Activated CD4-positive, alpha-beta memory T cell treated with anti-CD3 and anti-CD28 coated beads for 36 hours (primary cell): ENCODE measurements at places on chromosomes 4 and X. TPM values are rescaled to one million over a fixed set of nuclear protein-coding genes. Genes with fewer than 3 reads are reported as not detected.

Gene BANK1
- not detected for total RNA-seq

Gene SLITRK2
- total RNA-seq, result not detected

Gene AKAP14
- total RNA-seq, result not detected

Gene DCLK2
- not detected for total RNA-seq

Gene PGAM4
- 0.70 TPM for total RNA-seq

Gene SLC26A1
- total RNA-seq, result not detected

Gene GAGE12J
- not detected for total RNA-seq

Gene ATOH1
- not detected for total RNA-seq

Gene NUDT6
- 6.2 TPM for total RNA-seq

Gene DCAF12L2
- total RNA-seq, result not detected

Gene ALPK1
- total RNA-seq, result 21.5 TPM

DNA sequence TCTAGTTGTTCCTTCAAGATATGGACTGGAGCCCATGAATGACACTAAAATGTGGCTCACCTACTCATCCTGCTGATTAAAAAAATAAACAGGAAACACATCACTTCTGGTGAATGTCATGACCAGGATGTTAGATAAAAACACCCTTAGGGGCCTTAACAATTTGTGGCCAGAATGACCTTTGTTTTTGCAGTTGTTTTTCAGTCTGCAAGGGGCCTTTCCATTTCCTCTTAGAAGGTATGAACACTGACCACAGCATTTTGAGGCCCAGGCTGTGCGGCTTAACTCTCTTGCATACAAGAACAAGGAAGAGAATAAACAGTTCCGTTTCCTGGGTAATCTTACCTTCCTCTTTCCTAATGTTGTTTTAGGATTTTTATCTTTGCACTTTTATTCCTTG lies 113.2 kb downstream of the IL1RAPL2 start:
- no peak overlapping the region for H3K4me3 ChIP-seq
- no peaks in the 10 kb centered on the region for H3K36me3 ChIP-seq
- DNase-seq, result no peak
- H3K27me3 ChIP-seq, result no peaks in the 10 kb centered on the region
- H3K27ac ChIP-seq, result no peak overlapping the region

DNA sequence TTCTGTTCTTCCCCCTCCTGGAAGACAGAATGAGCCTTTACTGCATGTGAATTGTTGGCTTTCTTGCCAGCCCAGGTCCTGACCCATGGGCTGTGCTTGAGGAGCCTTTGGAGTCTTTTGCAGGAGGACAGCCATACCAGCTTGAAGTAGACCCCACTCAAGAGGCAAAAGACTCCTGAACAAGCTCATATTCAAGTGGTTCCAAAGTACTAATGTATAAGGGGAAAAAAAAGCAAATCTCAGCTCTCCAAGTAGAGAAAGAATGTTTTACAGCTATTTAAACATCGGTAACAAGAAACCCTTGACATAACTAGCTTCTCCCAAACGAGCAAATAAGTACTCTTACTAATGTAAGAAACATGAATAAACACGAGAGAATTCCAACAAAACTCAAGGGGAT lies 174.9 kb upstream of the MXRA5 start:
- no peak overlapping the region for H3K27ac ChIP-seq
- H3K27me3 ChIP-seq, result no peaks in the 10 kb centered on the region
- no peaks in the 10 kb centered on the region for H3K4me1 ChIP-seq
- DNase-seq, result no peak
- no peaks in the 10 kb centered on the region for H3K36me3 ChIP-seq
- no peak overlapping the region for H3K4me3 ChIP-seq

- no peaks in the 10 kb centered on the region for H3K36me3 ChIP-seq
- H3K27ac ChIP-seq, result no peak overlapping the region
- H3K4me1 ChIP-seq, result no peaks in the 10 kb centered on the region
- DNase-seq, result no peak
- H3K27me3 ChIP-seq, result peaks cover 2% of the 10 kb centered on the region
Measured at GRCh38 chr4:11261066-11261850, 167.4 kb downstream of the HS3ST1 start.

DNA sequence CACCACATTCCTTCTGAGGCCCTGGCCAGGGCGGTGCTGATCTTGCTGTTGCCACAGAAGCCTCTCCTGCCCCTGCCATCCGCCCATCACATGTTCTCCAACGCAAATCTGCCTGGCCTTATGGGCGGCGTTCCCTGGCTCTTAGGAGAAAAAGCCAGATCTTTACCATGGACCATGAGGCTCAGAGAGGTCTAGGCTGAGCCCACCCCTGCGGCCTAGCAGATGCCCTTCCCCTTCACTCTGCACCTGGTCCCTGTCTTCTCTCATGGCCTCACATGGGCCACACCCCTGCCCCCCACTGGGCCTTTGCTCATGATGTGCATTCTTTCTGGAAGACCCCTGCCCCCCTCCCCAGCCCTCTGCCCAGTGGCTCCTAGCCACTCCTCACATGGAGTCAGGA lies 78.5 kb downstream of the CRMP1 start:
- H3K36me3 ChIP-seq, result no peaks in the 10 kb centered on the region
- no peaks in the 10 kb centered on the region for H3K27me3 ChIP-seq
- H3K4me1 ChIP-seq, result no peaks in the 10 kb centered on the region
- no peak overlapping the region for H3K4me3 ChIP-seq

- H3K36me3 ChIP-seq, result no peaks in the 10 kb centered on the region
- H3K4me1 ChIP-seq, result no peaks in the 10 kb centered on the region
- no peak overlapping the region for H3K4me3 ChIP-seq
- DNase-seq, result no peak
Measured at GRCh38 chrX:45143455-45143854, 57.2 kb downstream of the DIPK2B start.

DNA sequence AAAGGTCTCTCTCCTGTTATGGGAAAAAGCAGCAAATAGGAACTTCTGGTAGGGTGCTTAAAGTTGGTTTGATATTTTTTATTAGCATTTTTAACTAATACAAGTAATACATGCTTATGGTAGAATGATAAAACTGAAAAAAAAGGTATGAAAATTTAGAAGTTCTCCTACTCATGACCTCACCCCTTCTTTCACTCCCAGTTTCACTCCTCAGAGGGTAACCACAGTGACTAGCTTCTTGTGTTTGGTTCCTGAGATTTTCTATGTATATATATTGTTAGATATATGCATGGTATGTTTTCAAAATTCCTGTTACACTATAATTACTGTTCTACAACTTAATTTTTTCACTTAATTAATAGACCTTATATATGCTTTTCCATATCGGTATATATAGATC lies 66.5 kb downstream of the AR start:
- no peaks in the 10 kb centered on the region for H3K27me3 ChIP-seq
- no peak for DNase-seq
- H3K4me1 ChIP-seq, result no peaks in the 10 kb centered on the region
- no peak overlapping the region for H3K4me3 ChIP-seq
- no peaks in the 10 kb centered on the region for H3K36me3 ChIP-seq

GRCh38 chr4:56217343-56217890 lies 169.9 kb downstream of the AASDH start:
- H3K4me3 ChIP-seq, result no peak overlapping the region
- no peaks in the 10 kb centered on the region for H3K36me3 ChIP-seq

- no peak overlapping the region for H3K27ac ChIP-seq
- no peak overlapping the region for H3K4me3 ChIP-seq
- peaks cover 5% of the 10 kb centered on the region for H3K27me3 ChIP-seq
Measured at GRCh38 chr4:100391863-100392262, 126.0 kb downstream of the EMCN start.

DNA sequence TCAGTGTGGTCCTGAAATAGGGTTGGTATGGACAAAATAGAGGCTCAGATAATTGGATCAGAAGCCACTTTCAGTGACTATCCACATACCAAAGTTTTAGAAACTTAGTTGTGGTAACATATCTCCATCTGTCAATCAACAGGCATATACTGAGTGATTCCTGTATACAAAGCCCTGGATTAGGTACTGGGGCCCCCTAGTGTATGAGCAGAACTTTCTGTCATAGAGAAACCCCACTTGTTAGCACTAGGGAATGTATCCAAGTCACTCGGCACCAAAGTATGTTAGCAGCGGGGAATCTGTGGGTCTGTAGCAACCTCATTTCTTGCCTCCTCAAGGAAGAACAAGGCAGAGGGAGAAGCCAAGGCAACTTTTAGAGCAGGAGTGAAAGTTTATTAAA lies 50.7 kb downstream of the MAP7D3 start:
- no peaks in the 10 kb centered on the region for H3K36me3 ChIP-seq
- no peaks in the 10 kb centered on the region for H3K27me3 ChIP-seq
- H3K4me3 ChIP-seq, result no peak overlapping the region
- peaks cover 37% of the 10 kb centered on the region for H3K4me1 ChIP-seq
- no peak overlapping the region for H3K27ac ChIP-seq
- DNase-seq, result peak; percentile 14

DNA sequence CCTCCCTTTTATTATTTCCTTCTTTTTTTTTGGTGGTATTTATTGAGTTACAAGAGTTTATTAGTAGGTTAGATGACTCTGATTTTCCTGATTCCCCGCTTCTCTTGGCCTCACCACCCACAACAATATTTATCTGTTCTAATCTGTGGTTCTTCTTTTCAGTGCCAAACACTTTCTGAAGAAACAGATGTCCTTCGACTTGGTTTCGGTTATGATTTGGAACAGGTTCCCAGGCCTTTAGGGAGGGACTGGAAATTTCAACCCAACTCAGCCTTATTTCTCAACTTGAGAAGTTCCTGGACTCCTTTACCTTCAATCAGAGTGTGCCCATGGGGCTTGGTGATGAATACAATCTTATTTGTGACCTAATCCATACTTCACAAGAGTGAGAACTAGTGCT lies 108.1 kb downstream of the UCHL1 start:
- peaks cover 29% of the 10 kb centered on the region for H3K27me3 ChIP-seq
- H3K4me1 ChIP-seq, result no peaks in the 10 kb centered on the region
- DNase-seq, result no peak
- H3K36me3 ChIP-seq, result no peaks in the 10 kb centered on the region
- H3K4me3 ChIP-seq, result no peak overlapping the region
- H3K27ac ChIP-seq, result no peak overlapping the region

- no peak overlapping the region for H3K4me3 ChIP-seq
- no peak for DNase-seq
- H3K27ac ChIP-seq, result no peak overlapping the region
- no peaks in the 10 kb centered on the region for H3K36me3 ChIP-seq
- H3K27me3 ChIP-seq, result peaks cover 4% of the 10 kb centered on the region
Measured at GRCh38 chr4:129254126-129254525, 158.2 kb downstream of the C4orf33 start.

GRCh38 chr4:181479141-181479540 lies 764.1 kb upstream of the TENM3 start:
- no peaks in the 10 kb centered on the region for H3K27me3 ChIP-seq
- H3K4me1 ChIP-seq, result no peaks in the 10 kb centered on the region
- no peak overlapping the region for H3K4me3 ChIP-seq
- no peak overlapping the region for H3K27ac ChIP-seq

GRCh38 chrX:12790885-12791256 lies 341 bp upstream of the PRPS2 start:
- peaks cover 26% of the 10 kb centered on the region for H3K4me1 ChIP-seq
- H3K36me3 ChIP-seq, result peaks cover 22% of the 10 kb centered on the region
- DNase-seq, result no peak
- peak overlapping the region; percentile 83 for H3K27ac ChIP-seq

DNA sequence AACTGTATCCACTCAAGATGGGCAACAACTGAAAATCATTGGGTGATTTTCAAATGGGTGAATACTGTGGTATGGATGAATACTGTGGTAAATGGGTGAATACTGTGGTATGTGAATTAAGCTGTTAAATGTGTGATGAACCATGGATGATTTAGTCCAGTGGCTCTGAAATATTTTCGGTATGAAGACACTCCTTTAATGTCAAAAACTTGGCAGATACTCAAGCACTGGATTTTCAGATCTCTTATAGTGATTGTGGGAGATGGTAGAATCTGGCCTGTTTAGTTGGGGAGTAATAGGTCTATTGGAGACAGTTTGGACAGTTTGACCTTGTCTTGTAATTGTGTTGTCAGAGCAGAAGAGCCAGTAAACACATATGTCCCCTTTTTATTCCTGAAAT lies 45.7 kb downstream of the SSX7 start:
- no peaks in the 10 kb centered on the region for H3K36me3 ChIP-seq
- no peak overlapping the region for H3K27ac ChIP-seq
- H3K4me3 ChIP-seq, result no peak overlapping the region
- H3K4me1 ChIP-seq, result no peaks in the 10 kb centered on the region
- peaks cover 2% of the 10 kb centered on the region for H3K27me3 ChIP-seq
- no peak for DNase-seq

- no peak overlapping the region for H3K4me3 ChIP-seq
- peaks cover 8% of the 10 kb centered on the region for H3K27me3 ChIP-seq
- no peak overlapping the region for H3K27ac ChIP-seq
- no peaks in the 10 kb centered on the region for H3K4me1 ChIP-seq
- no peaks in the 10 kb centered on the region for H3K36me3 ChIP-seq
Measured at GRCh38 chr4:6369035-6369434, 99.4 kb downstream of the WFS1 start.

DNA sequence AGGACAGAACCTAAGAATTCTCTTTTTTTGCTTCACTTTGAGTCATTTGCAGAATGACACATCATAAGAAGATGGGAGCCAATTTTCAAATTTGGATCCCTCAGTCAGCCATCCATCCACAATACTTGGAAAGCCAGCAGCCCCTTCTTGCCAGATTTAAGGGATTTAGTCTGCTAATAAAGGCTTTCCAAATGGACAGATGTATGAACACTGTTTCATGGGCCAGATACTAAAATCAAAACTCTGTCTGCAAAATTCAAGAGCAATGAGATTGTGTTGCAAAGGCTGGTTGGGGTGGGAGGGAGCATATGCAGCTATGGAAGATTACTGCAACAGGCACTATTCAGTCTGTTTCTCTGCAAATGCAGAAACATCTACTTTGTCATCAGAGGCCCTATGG lies 37.7 kb upstream of the KCNIP4 start:
- no peaks in the 10 kb centered on the region for H3K4me1 ChIP-seq
- H3K4me3 ChIP-seq, result no peak overlapping the region
- DNase-seq, result no peak

GRCh38 chr4:25310066-25310802 lies 2.3 kb upstream of the ZCCHC4 start:
- no peak overlapping the region for H3K27ac ChIP-seq
- no peak overlapping the region for H3K4me3 ChIP-seq
- H3K27me3 ChIP-seq, result peaks cover 4% of the 10 kb centered on the region
- H3K4me1 ChIP-seq, result peaks cover 16% of the 10 kb centered on the region
- DNase-seq, result no peak
- peaks cover 7% of the 10 kb centered on the region for H3K36me3 ChIP-seq
